ENCODE measurements at places on chromosomes 5 and 9.
A peak's percentile ranks its signal among the peaks of the same experiment; 100 is the strongest.

GRCh38 chr9:91489361-91489899 is 65.8 kb upstream of the NFIL3 start:
- no peak for DNase-seq

- DNase-seq, result no peak
Observed at GRCh38 chr5:32160228-32160627, 13.9 kb downstream of the GOLPH3 start.

DNA sequence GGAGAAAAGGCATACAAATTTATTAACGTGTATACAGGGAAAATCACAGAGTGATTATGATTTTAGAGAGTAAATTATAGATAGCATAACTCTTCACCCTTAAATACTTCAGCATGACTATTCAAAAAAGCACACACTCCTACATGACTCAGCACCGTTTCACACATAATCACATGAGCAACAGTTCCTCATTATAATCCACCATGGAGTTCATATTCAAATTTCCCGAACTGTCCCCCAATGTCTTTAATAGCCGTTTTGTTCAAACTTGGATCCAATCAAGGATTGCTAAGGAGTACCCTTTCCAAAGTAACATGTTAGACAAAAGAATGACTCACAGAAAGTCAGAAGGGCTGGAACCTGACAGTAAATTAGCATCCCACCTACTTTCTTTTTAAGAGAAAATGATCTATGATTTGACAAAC is 32.1 kb downstream of the RAPGEF1 start:
- no peak for DNase-seq

- DNase-seq, result no peak
Observed at GRCh38 chr5:125274938-125275724, 528.7 kb upstream of the ZNF608 start.

GRCh38 chr5:57106661-57107060 is 67.2 kb upstream of the GPBP1 start:
- DNase-seq, result no peak

- DNase-seq, result no peak
Observed at GRCh38 chr5:78527054-78527859, 121.3 kb downstream of the LHFPL2 start.

DNA sequence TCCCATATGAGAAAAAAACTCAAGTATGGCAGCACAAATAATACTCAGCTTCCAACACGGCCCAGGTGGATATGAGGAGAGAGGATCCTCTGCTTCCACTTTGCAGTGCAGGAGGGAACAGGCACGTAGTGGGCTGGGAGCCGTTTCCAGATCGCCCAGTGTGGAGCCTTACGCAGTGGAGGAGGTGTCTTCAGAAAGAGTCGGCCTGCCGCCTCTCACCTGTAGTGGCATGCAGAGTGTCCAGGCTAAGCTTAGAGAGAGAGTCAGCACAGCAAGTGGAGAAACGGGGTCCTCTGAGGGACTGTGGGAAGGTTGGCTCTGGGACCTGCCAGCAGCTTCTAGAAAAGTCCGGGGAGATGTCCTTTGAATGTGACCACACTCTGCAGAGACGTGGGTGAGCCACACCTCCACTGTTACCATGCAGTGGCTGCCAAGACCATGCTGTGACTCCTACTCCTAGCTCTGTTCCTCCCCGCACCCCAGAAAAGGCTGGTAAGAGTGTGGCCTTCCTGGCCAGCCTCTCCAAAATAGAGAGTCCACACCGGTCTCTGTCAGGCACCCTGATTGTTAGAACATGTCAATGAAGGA is 3.5 kb upstream of the SEMA4D start:
- DNase-seq, result no peak

- DNase-seq, result peak; percentile 14
Observed at GRCh38 chr5:60649288-60649917, 50.6 kb downstream of the DEPDC1B start.

DNA sequence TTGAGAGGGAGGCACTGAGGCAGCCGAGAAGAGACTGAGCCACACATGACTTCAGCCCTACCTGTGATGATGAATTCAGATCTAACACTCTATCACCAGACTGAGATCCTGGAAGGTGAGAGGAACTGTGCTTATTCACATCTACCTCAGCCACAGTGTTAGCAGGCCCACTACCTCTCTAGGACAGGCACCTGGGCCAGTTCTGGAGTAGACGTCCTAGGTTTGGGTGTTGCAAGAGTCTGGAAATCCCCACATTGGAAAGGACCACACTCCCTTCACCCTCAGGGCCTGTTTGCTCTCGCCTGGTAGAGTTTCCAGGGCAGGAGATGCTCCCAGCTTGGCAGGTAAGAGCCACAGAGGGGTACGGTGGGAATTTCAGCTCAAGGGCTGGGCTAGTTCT is 113.8 kb upstream of the CCL21 start:
- no peak for DNase-seq

GRCh38 chr9:28707616-28708015 is 1134.3 kb upstream of the C9orf72 start:
- DNase-seq, result no peak

DNA sequence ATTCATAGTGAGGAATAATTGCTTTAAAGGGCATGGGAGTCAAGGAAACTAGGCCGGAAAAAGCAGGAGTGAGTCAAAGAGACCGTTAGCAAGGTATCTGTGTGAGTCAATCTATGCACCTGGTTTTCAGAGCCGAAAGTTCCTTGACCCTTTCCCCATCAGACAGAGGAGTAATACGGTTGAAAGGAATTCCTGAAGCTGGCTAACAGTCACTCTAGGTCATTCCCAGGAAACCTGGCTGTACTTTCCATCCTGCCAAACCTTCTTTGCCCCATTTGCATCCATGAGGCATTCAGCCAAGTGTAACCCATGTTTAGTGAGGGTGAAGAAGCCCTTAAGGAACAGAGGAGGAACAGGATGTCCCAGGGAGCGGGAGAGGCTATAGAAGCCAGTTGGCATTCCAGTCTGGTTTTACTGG is 16.2 kb downstream of the RBM18 start:
- DNase-seq, result no peak

GRCh38 chr5:143446535-143447226 is 43.2 kb upstream of the NR3C1 start:
- DNase-seq, result no peak

- no peak for DNase-seq
Observed at GRCh38 chr5:105563842-105564241, 2001.3 kb upstream of the NUDT12 start.

GRCh38 chr9:133781828-133782135 is 43.6 kb upstream of the SARDH start:
- no peak for DNase-seq

DNA sequence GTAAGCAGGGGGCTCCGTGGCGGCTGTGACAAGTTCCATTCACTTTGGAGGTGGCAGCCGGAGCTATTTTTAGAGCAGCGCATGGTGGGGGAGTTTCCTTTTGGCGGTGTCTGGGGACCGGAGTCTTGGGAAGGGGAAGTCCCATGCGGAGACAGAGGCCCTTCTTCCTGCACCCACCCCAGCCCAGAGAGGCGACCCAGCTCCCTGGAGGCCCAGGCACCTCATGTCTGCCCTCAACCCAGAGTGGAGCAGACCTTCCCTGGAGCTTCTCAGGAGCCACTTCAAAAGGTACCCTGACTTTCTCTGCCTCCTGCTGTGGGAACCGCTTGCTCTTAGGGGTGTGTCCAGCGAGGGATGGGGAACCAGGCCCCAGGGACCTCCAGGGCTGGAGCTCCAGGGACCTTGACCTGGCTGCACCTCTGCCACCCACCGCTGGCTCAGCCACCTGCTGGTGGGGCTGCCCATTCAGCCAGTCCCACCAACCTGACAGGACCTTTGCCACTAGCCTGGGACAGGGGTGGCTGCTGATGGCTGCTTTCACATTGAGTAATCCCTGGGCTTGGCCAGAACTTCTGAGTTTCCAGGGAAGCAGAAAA is 34.1 kb downstream of the NEK6 start:
- DNase-seq, result no peak

DNA sequence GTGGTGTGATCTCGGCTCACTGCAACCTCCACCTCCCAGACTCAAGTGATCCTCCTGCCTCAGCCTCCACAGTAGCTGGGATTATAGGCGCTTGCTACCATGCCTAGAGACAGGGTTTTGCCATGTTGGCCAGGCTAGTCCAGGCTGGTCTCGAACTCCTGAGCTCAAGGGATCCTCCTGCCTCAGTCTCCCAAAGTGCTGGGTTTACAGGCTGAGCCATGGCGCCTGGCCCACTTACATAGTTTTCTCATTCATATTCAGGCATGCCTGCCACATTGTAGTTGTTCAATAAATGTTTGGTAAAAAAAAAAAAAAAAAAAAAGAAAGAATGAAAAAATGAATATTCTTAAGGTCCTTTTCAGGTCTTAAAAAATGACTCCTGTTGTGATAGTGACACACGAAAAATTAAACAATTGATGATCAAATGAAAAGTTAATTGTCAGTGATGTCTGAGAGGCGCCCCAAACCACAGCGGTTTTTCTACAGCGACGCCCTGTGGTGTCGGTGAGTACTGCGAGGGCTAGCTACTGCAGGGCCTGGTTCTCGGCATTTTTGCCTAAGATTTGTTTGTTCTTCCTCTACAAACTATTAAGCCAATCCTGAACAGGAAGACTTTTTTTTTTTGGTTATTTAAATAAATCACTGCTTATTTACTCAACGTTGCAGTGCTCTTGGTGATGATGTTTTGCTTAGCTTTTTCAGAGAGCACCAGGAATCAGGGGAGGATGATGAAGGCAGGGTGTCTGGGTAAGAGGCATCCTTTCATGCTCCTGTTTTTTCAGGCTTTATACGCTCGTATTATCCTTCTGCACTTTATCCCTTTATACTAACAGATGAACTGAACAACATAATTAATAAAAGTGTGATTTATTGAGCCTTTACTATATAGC is 67.0 kb upstream of the DPYSL3 start:
- peak; percentile 7 for DNase-seq

- DNase-seq, result no peak
Observed at GRCh38 chr9:16057541-16057940, 504.7 kb downstream of the CCDC171 start.

DNA sequence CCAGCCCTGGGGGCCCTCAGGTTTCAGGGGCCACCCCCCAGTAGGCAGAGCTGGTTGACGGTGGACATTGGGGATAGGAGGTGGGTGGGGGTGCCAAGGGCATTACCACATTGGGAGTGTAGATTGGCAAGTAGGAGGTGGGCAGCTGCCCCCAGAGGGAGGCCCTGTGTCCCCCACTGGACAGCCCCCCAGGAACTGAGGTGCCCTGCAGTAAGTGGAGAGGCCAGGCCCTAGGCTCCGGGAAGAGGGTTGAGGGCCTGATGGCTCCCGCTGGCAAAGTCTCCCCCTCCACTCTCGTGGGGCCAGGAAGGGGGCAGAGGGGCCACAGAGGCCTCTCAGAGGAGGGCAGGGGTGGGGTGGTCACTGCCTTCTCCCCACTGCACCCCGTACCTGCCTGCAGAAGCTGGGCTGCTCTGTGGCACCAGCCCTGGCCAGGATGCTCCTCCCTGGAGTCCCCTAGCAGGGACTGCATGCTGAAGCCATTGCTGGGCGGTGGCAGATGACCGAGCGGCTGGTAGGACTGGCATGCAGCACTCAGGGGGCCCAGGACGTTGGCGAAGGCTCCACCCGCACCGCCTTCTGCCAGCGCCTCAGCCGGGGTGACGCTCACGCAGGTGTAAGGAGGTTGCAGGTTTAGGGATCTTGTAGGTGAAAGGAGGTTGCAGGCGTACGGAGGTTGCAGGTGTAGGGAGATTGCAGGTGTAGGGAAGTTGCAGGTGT is 89.6 kb upstream of the CACNA1B start:
- no peak for DNase-seq

DNA sequence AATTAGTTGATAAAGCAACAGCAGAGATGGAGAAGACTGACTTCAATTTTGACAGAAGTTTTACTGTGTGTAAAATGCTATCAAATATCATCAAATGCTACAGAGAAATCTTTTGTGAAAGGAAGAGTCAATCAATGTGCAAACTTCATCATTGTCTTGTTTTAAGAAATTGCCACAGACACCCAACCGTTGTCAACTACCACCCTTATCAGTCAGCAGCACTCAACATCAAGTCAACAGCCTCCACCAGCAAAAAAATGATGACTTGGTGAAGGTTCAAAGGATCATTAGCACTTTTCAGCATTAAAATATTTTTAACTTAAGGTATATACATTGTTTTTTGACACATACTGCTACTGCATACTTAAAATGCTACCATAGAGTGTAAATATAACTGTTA is 888.8 kb downstream of the CDH18 start:
- DNase-seq, result no peak

DNA sequence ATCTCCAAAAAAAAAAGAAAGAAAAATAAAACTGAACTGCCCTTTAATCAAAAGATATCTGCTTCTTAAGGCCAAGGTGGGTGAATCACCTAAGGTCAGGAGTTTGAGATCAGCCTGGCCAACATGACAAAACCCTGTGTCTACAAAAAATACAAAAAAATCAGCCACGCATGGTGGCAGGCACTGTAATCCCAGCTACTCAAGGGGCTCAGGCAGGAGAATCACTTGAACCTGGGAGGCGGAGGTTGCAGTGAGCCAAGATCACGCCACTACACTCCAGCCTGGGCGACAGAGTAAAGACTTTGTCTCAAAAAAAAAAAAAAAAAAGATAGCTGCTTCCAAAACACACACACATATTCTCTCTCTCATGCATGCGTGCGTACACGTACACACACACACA is 17.8 kb downstream of the SCAI start:
- no peak for DNase-seq

- DNase-seq, result no peak
Observed at GRCh38 chr5:170159101-170159698, 53.5 kb downstream of the FOXI1 start.

GRCh38 chr9:127931092-127931881 is 710 bp upstream of the PIP5KL1 start:
- peak; percentile 74 for DNase-seq

DNA sequence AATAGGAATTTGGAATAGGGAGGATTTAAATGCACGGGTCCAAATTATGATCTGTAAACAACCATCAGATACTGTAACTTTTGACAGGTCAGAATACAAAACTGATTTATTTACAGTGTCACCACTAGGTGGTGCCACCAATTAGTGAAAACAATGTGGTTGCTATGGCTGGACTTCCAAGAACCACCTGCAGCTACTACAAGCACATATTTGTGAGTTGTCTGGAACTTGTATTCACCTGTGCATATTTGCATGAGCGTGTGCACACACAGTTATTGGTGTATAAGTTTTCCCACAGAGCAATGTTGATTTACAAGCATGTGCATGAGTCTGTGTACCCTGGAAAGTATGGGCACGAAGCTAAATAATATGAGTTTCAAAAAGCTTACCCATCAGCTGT is 3.0 kb upstream of the HRCT1 start:
- DNase-seq, result peak; percentile 56

DNA sequence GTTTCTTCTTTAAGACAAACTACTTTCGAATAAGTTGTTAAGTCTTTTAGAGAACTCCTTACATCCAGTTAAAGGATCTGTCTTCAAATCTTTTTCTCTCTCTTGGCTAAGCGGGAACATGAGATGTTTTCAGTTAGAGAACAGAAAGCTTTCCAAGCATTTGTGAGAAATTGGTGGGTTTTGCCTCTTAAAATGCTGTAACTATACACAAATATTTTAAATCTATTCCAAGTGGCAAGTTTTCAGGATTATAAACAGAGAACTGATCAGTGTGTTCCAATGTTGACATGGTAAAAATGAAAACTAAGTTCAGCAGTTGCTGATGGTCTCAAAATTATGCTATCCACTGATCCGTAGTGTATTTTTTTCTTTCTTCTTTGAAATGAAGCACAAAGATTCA is 100.4 kb downstream of the EBF1 start:
- no peak for DNase-seq
